Stimulated activated CD4-positive, alpha-beta T cell treated with anti-CD3 and anti-CD28 coated beads, Interleukin-15, amount 100 ng/mL, for 1 hour (primary cell): ENCODE measurements at places on chromosomes 2 and 18.

- DNase-seq: no peak
Measured at GRCh38 chr2:1546023-1546591, 132.8 kb downstream of the TPO start.

GRCh38 chr2:31240381-31241365, 6.7 kb downstream of the EHD3 start:
- DNase-seq: no peak

DNA sequence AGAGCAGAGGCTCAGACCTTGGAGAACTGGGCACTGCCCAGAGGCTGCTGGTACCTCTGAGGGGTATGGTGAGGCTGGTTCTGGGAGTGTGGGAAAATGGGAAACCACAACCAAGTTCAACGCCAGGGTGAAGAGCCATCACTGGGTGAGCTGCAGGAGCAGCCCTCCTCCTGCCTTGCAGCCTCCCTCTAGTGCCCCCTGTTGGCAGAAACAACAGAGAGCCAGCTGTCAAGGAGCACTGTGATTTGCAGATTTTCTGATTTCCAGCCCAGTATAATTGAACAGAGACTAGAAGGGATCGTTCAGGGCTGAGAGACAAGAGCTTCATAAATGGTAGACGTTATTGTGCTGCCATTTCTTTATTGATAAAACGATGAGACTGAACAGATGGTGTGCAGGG, 50.5 kb downstream of the MAPK4 start:
- no peak for DNase-seq

GRCh38 chr2:239727182-239727775, 297.9 kb downstream of the NDUFA10 start:
- DNase-seq: no peak

GRCh38 chr18:3984163-3984757, 470.8 kb downstream of the DLGAP1 start:
- no peak for DNase-seq

DNA sequence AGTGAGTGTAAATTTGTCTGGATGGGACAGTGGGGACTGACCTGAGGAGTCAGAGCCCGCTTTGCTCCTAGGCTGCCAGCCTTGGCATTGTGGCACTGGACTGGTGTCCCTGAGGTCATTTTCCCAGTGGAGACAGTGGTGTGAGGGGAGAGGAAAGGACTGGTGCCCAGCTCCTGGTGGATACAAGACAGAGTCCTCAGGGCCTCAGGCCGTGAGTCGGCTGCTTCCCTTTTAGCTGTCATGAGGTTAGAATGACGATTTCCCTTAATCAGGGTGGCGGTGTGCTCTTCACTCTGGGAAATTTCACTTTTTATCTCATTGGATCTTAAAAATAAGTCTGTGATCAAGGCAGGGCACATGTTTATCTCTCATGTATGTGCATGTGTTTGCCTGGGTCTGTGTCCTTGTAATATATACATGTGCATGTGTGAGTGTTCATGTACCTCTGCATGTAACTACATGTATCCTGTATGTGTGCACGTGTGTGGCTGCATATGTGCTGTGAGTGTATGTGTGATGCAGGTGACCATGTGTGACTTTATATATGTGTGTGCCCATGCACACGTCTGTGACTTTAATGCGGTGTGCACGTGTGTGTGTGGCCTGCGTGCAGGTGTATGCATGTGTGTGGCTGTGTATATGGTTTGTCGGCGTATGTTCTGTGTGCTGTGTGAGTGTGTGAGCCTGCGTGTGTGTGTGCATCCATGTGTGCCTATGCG, 55.7 kb downstream of the GLI2 start:
- DNase-seq: no peak

- DNase-seq: no peak
Measured at GRCh38 chr2:67996772-67997527, 65.9 kb downstream of the C1D start.

DNA sequence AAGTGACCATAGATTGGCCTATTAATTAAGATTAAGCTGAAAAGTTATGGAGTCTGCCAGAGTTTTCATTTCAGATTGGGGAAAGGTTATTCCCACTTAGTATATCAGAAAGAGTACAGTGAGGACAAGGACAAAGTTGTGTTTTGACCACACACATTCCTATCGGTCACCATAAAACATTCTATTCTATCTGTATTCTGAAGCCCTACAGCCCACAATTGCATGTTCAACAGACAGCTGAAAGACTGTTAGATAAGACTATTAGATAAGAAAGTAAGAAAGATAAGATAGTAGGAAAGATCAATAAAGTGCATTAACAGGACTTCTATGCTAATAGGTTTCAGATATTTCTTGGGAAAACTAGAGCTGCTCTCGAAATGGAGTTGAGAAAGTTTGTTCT, 26.7 kb upstream of the ACYP2 start:
- no peak for DNase-seq

- DNase-seq: no peak
Measured at GRCh38 chr2:106356291-106356690, 111.9 kb downstream of the RGPD3 start.
